ENCODE measurements at places on chromosomes 2 and 18.
A peak's percentile ranks its signal among the peaks of the same experiment; 100 is the strongest.

DNA sequence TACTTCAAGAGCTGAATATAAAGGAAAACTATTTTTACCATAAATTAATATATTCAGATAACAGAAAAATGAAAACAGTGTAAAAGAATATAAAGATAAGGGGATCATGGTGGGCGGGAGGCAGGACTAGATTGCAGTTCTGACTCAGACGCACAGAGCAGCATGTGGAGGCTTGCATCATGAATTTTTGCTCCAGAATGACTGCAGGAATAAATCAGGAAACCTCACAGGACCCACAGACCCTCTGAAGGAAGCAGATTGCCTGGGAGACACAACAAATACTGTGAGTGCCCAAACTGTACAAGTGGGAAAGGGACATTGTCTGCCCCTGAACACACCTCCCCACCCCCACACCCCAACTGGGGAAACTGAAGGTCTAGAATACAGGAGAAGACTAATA lies 19.2 kb upstream of the SIGLEC15 start:
- no peak for DNase-seq

DNA sequence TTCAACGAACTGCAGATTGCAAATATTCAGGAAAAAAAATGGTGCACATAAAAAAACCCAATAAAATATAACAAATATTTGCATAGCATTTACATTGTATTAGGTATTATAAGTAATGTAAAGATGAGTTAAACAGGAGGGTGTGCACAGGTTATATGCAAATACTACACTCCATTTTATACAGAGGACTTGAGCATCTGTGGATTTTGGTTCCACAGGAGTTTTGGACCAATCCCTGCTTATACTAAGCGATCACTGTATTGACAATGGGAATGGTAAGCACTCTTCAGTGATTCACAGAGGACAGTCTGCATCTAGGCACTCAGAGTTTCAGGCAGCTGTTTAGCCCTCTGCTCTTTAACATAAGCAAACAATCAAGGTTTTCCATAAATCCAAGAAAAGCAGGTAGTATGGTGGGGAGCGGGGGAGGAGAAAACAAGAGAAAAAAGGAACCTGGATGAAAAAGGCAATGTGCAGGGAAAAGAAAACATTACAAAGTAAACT lies 206.0 kb upstream of the PARD3B start:
- DNase-seq: no peak

DNA sequence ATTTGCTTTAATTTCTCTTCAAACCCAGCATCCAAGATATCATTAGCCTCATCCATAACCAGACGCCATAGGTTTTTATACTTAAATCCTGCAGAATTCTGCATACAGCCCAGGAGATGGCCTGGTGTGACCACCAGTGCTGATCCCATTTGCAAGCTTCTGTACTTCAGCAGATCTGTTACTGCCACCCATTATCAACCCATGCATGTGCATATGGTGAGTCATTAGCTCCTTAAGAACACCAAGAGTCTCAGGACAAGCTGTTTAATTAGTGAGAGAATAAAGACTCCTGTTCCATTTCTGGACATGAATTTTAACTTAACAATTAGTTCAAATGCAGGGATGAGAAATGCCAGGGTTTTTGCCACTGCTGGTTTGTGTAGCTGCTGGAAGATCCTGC lies 110.7 kb upstream of the TANK start:
- DNase-seq: no peak

GRCh38 chr2:11045294-11045693 lies 110.0 kb upstream of the SLC66A3 start:
- no peak for DNase-seq

- no peak for DNase-seq
Observed at GRCh38 chr18:13161276-13161899, 57.2 kb upstream of the LDLRAD4 start.

- no peak for DNase-seq
Observed at GRCh38 chr2:589281-590130, 87.7 kb downstream of the TMEM18 start.

- no peak for DNase-seq
Observed at GRCh38 chr2:181459621-181460021, 2.4 kb downstream of the ITGA4 start.

DNA sequence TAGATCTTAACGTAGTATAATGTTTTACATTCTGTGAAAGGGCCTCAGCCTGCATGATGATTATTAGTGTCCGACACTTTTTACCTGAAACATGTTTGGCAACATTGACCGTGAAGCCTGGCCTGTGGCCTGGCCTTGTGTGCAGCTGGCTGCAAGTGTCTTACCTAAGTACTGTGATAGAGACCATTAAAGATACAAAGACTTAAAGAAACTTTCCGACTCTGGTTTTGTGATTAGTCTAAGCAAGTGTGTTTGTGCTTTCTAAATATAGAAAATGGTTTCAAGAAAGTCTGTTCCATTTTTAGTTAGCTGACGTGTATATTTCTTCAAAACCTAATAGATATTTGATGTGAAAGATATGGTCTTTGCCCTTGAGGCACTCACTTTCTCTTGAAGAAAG lies 601.8 kb downstream of the LRP1B start:
- DNase-seq: no peak

- DNase-seq: no peak
Observed at GRCh38 chr2:72843301-72843700, 17.5 kb upstream of the EXOC6B start.

GRCh38 chr2:47283659-47284058 lies 119.3 kb upstream of the MSH2 start:
- DNase-seq: peak; percentile 88

- DNase-seq: no peak
Observed at GRCh38 chr2:213787869-213788268, 503.6 kb downstream of the SPAG16 start.

GRCh38 chr2:178479758-178480226 lies 465 bp upstream of the PLEKHA3 start:
- no peak for DNase-seq

Measured in SK-N-DZ (cell line).